Effector CD4-positive, alpha-beta T cell (primary cell): ENCODE measurements at places on chromosomes 11 and 22.

DNA sequence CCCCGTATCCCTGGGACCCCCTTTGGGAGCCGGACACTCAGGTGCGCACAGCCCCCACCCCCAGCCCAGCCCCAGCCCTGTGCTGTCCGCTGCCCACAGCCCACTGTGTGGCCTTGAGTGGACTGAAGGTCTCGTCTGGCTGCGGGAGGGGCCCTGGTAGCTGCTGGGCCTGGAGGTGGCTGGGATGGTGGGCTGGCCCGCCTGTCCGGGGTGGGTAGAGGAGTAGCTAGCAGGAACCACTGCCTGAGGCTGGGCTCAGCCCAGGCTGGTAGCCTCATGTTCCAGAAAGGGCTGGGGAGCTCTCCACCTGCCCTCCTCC, 4.6 kb upstream of the MUC6 start:
- no peak for DNase-seq

DNA sequence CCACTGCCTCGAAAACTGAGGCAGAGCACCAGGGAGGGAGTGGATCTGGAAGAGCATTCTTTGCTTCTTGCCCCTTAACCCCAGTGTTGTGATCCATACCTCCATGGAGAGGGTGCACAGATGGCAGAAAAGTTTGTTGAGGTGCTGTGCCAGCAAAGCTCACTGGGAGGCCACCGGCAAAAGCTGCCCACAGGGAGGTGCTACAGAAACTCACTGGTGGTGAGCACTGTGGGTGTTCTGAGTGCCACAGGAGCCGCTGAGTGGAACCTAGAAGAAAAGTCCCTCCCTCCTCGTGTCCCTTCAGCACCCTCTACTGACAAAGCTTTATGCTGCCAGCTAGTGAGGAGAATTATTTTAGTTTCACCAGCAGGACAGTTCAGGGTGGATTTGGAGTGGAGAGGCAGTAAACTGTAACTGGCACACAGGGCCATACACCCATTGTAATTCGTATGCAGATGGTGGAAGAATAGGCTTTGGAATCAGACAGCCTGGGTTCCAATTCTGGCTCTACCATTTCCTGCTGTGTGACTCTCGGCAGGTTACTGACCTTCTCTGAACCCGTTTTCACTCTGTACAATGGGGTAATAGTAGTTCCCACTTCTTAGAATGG, 84.6 kb downstream of the SWAP70 start:
- DNase-seq, result peak; percentile 17

- no peak for DNase-seq
Measured at GRCh38 chr22:29914165-29914564, 31.2 kb downstream of the MTMR3 start.

GRCh38 chr11:117759305-117759704, 37.7 kb downstream of the DSCAML1 start:
- no peak for DNase-seq

DNA sequence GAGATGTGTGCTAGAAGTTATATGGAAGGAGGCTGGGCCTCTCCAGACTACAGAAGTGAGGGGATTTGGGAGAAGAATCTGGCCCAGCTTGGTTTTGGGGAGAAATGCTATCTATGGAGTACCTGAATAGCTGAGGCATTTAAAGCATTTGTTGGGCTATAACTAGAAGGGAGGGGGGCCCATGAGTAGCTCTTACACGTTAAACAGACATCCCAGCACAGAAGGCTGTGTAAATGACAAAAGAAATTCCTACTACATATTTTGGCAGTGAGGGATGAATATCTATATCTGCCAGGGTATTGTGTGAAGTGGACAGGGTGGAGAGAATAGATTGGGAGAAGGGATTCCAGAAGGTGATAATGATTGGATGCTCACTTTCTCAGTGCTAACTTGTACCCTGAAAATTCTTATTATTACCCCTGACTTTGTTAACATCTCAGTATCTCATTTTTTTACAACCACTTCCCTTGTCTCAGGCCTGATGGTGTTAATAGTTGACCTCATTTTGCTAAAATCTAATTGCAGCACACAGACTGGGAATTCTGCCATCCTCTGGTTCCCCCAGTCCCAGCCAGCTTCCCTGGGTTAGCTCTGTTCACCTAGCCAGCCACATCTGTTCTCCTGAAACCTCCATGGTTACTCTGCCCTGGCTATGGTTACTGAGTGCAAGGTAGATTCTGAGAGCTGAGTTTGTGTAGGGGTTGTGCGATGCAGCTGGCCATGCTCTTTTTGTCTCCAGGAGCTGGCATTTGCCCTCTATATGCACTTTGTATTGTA, 28.8 kb upstream of the RRM1 start:
- DNase-seq, result no peak

GRCh38 chr11:2912498-2912897, 16.7 kb downstream of the PHLDA2 start:
- DNase-seq, result no peak

GRCh38 chr22:46286941-46287872, 9.5 kb upstream of the GTSE1 start:
- no peak for DNase-seq

DNA sequence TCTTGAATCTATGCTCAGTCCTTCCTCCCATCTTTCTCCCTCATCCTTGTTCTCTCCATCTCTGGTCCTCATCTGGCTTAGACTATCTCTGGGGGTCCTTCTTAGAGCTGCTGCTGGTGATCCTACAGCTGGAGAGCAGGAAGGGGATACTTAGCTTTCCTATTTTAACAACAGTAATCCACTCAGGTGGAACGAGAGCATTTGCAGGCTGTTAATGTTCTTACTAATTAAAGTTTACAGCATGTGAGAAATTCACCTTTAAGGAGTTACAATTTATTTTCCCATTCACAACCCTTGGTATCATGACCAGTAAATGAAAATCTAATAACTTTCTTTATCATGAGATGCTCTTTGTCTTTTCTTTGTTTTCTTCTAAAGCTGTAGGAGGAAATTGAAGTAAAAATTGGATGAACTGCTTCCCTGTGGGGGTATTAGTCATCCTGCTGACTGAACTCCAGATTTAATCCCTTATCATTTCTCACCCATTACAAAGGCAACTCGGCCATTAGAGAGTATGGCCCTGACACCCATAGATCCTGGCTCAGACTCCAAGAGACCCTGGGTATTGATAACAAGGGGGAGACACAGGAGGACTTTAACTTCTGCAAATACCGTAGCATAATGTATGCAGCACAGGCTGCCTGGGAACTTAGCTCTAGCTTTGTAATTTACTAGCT, 37.6 kb upstream of the MTNR1B start:
- DNase-seq, result no peak

- DNase-seq, result no peak
Measured at GRCh38 chr11:108588287-108588686, 5.3 kb downstream of the EXPH5 start.

GRCh38 chr22:44693756-44694155, 8.2 kb upstream of the PRR5 start:
- no peak for DNase-seq
